Mammary microvascular endothelial cell (primary cell): ENCODE measurements at places on chromosomes 5 and 9. TPM values are rescaled to one million over a fixed set of nuclear protein-coding genes. Genes with fewer than 3 reads are reported as not detected.

Gene SLC36A2
- not detected in 2 replicates for total RNA-seq

Gene SUSD1
- total RNA-seq = 29.2 and 35.6 TPM in 2 replicates

Gene CDC20B
- total RNA-seq = not detected in 2 replicates

Gene SEMA5A
- 0.05 and 0.13 TPM in 2 replicates for total RNA-seq

Gene TMEM167A
- 35.2 and 44.6 TPM in 2 replicates for total RNA-seq

Gene PTPRD
- 0.27 and 2.1 TPM in 2 replicates for total RNA-seq

Gene RLN1
- not detected in 2 replicates for total RNA-seq

Gene ADRB2
- total RNA-seq = 13.3 and 14.2 TPM in 2 replicates

Gene IL9
- total RNA-seq = not detected in 2 replicates

Gene SGCD
- 0.34 TPM in 1 of 2 replicates, not detected in the other for total RNA-seq
